ENCODE measurements at places on chromosomes 12 and 14.

GRCh38 chr12:93862424-93862823 lies 185.2 kb downstream of the CRADD start:
- no peak for DNase-seq

DNA sequence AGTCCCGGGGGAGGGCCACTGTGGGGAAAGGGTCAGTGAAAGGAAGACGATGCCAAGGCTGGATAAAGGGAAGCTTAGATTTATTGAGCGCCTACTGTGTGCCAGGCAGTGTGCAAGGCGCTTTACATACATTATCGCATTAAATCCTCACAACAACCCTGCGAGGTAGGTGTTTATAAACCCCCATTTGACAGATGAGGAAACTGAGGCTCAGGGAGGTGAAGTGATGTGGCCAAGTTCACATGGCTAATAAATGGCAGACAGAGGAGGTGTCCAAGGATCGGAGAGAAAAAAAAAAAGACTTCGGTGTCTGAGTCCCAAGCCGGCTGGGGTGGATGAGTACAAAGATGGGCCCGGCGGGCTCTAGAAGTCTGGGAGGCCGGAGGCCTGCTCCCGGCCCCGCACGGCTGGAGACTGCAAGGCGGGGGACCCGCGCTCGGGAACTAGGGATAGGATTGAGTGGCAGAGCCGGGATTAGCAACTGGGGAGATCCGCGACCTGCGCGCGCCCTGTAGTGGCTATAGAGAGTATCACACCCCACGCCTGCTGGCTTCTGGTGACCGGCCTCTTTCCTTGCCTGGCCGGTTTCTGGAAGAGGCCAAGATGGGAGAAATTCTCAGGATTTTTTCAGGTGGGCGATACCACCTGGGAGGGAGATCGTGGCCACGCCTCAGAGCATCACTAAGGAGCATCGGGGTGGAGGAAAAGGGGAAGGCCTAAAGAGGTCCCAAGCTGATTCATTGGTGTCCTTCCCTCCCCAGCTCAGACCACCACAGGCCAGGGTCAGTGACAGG lies 3.9 kb downstream of the DDN start:
- DNase-seq = no peak

- no peak for DNase-seq
Observed at GRCh38 chr14:70139384-70139783, 49.4 kb downstream of the SLC8A3 start.

- DNase-seq = no peak
Observed at GRCh38 chr12:51974646-51975045, 23.1 kb downstream of the ACVR1B start.

- no peak for DNase-seq
Observed at GRCh38 chr14:57150449-57150848, 118.3 kb downstream of the EXOC5 start.

- peak; percentile 64 for DNase-seq
Observed at GRCh38 chr14:89618811-89619551, 201.9 kb upstream of the FOXN3 start.

DNA sequence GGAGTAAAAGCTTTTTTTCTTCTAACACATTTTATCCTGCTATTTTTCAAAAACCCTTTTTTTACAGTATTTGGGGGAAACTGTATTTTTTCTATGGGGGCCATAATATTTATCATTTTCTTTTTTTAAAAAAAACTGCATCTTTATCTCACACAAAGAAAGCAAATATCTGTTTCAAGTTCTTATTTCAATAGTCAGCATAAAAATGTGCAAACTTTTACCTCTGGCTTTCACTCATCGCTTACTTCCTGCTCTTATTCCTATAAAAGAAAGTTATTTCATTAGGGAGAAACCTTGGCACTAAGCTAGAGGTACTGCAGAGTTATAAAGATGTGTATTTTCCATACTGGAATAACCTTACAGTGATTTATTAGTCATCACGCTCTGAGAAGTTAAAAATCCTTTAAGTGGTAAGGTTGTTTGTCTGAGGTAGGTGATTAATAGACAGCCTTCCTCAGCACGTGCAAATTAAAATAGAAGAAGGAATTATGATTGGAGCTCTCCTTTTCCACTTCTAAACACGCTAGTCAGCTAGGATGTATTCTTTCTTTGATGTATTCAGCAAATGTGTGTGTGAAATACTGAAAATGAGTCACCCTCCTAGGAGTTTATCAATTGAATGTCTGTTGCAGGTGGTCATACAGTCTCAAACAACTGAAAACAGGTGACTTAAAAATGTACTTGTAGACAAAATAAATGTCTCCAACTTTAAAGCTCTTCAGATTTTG lies 461.0 kb downstream of the GXYLT1 start:
- DNase-seq = no peak

DNA sequence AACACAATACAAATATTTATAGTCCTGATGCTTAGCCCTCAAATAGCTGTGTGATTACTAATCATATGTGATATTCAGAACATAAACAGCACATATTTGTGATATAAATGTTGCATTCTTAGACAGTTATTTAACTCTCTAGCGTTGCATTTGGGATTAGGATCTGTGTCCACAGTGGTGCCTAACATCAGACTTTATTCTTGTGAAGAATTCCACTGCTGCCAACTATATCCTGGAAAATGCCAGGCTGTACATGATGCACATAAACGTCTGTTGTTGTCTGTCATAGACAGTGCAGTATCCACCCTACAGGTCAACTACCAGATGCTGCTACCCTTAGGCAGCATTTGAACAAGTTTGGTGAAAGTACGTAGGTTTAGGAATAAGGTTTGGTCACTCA lies 39.0 kb downstream of the SLC38A4 start:
- DNase-seq = no peak

DNA sequence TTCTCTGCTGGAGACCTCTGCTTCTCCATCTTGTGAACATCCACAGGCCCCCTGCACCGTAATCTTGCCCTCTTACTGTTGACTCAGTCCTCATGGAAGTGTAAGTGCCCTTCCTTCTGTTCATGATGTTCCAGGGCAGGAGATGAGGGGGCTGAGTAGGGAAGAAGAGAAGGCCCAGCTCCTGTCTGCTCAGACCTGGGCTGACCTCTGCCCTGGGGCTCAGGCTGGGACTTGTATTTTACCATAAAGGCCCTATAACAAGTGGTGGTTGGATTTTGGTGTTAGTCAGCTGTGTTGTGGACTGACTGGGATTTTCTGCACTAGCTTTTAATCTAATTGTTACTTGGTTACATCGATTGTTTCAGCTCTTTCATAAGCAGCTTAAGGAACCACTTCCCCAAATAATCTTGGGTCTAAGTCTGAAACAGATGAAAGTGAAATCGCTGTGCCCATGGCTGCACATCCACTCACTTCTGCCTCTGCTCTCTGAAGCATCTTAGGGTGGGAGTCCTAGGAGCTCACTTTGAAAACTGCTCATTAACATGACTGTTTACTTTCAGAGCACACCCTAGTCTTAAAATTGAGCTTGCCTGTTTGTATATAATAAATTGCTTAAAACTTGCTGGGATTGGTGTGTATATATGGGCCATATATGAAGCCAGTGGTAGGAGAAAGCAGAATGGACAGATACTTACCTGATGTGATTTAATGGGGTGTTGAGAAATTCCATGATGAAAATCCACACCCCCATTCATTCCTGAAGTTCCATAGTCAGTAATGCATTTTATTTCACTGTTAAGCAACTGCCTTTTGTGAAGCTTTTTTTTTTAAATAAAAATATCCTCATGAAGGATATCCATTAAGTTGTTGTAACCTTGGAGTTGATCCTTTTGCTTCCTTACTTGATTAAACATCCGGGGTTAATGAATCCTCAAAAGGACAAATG lies 17.7 kb downstream of the C12orf71 start:
- DNase-seq = no peak

DNA sequence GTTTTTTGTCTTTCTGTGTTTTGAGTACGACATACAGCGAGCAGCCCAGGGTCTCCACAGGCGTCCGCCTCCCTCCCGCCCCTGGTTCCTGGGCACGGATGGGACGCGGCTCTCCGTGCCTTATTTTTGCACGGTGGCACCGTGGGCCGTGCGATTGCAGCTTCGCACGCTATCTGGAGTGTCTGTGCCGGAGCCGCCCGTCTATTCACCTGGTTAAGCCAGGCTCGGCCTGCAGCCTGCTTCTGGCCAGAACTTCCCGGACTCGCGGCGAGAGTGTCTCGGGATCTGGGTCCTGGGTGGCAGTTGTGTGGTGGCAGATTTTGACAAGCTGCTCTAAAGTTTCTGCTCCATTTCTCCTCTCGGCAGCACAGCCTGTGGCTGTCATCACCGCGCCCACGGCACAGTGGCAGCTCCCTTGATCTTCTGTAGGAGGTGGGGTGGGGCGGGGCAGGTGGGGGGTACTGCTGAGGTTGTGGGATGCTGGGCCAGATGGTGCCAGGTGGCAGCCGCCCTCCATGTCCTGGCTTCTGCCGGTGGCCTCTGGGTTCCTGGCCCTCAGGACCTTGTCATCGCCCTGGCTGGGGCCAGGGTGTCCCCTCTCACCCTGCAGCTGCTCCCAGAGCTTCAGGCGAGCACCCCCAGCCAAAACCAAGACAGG lies 2.9 kb downstream of the MMP17 start:
- no peak for DNase-seq

GRCh38 chr14:94638961-94639817 lies 27.0 kb downstream of the SERPINA3 start:
- no peak for DNase-seq

GRCh38 chr12:118850244-118850825 lies 131.0 kb upstream of the SRRM4 start:
- no peak for DNase-seq

DNA sequence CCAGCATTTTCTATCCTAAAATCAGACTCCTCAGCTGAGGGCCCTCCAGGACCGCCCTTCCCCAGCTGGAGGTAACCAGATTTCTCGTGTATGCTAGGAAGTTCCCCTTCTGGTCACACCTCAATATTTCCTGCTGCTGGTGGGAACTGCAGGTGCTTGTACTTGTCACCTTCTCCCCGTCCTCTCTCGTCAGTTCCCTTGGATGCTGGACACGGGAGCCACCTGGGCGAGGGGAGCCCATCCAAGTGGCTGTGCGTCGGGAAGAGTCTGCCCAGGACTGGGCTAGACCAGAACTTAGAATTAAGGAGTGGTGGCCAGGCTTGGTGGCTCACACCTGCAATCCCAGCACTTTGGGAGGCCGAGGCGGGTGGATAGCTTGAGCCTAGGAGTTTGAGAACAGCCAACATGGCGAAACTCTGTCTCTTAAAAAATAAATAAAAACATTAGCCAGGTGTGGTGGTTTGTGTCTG lies 23.2 kb upstream of the KIF26A start:
- DNase-seq = no peak
